Activated CD4-positive, alpha-beta T cell treated with anti-CD3 and anti-CD28 coated beads, Interleukin-2, amount 50 U/mL, for 48 hours (primary cell): ENCODE measurements at places on chromosomes 5 and 9.

DNA sequence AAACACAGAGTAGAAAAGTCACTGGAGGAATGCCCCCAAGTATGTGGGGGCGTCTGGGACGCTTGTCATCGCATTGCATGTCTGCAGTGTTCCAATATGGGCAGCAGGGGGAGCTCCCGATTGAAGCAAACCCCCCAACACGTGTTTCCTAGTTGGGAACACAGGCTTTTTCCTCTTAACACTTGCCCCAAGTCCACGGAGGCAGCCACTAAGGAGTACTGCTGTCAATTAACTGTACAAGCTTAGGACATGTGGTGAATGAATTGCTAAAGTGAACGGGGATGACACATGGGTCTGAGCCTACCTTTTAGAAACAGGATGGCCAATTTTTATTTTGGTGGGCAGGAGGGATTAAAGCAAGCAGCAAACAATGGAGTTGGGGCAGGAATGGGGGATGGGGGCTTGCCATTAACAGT lies 2.2 kb downstream of the GABRB2 start:
- peak; percentile 37 for DNase-seq

- no peak for DNase-seq
Measured at GRCh38 chr5:150144246-150144801, 11.3 kb downstream of the PDGFRB start.

- DNase-seq = no peak
Measured at GRCh38 chr9:75239176-75239575, 150.9 kb downstream of the OSTF1 start.

GRCh38 chr9:98808875-98809274 lies 1.4 kb downstream of the GALNT12 start:
- DNase-seq = no peak

DNA sequence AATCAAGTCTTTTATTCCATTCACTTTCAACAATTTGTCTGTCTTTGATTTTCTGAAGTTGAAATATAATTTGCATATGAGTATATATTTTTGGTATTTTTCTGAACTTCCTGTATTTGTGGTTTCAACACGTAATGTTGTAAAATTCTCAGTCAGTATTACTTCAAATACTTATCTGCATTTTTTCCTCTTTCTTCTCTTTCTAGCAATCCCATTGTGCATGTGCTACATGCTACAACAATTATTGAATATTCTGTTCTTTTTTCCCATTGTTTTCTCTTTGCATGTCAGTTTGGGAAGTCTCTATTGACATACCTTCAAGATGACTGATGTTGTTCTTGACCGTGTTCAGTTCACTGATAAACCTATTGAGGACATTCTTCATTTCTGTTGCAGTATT lies 5.6 kb upstream of the ANKRD18A start:
- no peak for DNase-seq

DNA sequence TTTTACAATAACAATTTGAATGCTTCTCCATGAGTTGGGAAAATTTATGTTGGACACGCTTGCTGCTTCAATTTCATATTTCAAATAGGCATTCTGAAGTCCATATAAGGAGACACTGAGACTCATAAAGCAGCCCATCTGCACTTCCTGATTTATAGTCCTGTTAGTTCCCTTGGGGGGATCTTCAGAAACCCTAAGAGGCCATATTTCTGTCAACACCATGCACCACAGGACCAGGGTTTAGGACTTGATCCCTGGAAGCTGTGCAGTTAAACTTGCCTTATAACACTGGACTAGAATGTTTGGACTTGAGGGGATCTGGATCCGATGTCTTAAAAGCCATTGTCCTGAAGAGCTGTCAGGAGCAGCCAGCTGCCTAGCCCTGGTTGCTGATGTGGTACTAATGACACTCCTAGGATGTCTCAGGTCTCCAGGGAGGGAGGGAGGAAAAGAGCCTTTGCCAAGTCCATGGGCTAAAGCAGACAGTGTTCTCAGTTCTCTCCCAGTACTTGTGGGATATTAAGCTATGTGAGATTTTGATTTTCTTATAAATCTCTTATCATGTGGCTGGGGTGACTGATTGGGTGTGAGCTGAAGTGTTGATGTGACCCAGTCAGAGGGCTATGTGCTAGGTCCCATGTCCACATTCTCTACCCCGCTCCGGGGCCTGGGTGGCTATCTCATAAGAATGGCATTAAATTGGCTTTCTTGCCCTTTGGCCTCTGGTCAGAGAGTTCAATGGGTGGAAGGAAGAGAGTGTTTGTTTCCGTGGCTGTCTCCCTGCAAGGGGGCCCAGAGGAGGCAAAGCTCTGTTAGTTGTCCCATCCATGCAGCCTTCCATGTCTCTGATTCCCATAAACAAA lies 399.8 kb downstream of the OSTF1 start:
- DNase-seq = no peak

- DNase-seq = no peak
Measured at GRCh38 chr5:67193439-67193807, 3.2 kb downstream of the CD180 start.

DNA sequence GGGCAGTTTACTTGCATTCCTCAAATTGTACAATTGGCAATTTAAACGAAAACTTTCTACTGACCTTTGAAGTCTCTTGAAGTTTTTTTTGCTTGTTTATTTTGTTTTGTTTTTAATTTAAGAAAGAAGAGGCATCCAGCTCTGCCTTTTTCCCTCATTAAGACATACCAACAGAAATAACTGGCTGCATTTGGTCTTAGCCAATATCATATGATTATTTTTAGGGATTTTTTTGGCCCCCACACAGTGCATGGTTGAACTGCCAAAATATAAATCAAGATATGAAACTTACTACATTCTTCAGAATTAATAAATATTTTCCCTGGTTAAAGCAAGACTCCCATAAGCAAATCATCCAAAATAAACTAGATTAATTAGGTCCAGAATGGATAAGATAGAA lies 79.4 kb downstream of the ALDH1A1 start:
- no peak for DNase-seq

- no peak for DNase-seq
Measured at GRCh38 chr5:128216860-128217531, 133.4 kb downstream of the SLC12A2 start.

GRCh38 chr9:112494153-112494552 lies 7.5 kb downstream of the KIAA1958 start:
- no peak for DNase-seq

- no peak for DNase-seq
Measured at GRCh38 chr9:7226007-7226640, 468.4 kb downstream of the KDM4C start.

DNA sequence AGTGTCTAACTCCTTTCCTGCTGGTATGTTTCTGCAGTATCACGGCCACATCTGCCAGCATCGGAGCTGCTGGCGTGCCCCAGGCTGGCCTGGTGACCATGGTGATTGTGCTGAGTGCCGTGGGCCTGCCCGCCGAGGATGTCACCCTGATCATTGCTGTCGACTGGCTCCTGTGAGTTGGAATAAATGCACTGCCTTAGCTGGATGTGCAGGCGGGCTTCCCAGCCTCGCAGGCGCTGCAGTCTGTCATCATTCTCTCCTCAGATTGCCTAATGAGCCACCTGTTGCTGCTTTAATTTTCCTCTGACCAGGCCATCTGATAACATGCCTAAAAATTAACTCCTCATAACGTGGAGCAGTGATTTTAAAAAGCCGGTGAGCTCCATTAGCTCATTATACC lies 79.1 kb upstream of the PLPP6 start:
- no peak for DNase-seq

GRCh38 chr9:71669284-71669995 lies 98.9 kb downstream of the CEMIP2 start:
- no peak for DNase-seq

GRCh38 chr5:149399775-149400174 lies 20.7 kb upstream of the IL17B start:
- no peak for DNase-seq

DNA sequence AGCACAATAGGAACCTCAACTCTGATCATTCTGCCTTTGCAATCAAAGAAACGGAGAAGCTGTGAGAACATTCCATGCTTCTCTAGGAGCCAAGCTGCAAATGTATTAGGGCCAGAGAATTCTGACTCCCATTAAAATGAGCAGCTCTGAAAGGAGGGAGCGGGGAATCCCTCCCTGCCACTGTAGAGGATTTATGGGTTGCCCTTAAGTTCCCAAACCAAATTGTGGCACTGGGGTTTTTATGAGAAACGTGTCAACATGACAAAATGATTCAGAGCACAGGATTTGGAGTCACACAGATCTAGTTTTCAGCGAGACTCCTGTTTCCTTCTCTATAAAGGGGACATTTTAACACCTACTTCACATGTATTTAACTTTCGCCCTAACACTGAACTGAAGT lies 1.8 kb downstream of the IL6ST start:
- no peak for DNase-seq

- no peak for DNase-seq
Measured at GRCh38 chr9:125989524-125990180, 242.5 kb downstream of the PBX3 start.

GRCh38 chr5:125365747-125366146 lies 619.3 kb upstream of the ZNF608 start:
- DNase-seq = no peak

DNA sequence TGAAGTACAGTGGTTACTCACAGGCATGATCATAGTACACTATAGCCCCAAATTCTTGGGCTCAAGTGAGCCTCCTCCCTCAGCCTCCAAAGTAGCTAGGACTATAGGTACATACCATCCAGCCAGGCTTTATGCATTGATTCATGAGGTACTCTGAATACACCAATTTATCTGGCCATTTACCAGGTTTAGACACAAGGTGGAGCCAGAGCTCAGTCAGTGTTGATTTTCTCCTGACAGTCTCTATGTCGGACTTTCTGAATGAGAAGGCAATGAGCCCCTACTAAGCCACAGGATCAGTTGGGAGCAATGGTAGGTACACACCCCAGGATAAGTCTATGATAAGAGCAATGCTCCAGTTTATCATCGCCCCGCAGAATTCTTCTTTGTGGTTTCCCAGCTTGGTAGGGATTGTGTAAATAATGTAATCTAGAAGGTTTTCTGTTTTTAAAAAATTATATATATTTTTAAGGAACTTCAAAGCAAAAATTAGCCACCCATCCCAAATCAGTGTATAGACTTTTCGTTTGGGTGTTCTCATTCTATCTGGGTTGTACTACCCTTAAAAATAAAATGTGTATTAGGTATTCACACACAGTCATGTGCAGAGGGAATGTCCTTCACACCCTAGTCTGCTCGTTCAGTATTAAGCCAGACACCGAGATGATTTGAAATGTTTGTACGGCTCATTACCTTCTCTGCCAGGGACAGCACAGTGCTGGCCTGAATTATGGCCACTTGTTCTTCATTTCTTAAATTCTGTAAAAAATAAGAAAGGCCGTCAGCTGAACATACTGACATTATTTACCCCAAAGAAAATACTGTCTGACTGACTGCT lies 118.4 kb upstream of the DPYSL3 start:
- DNase-seq = peak; percentile 66

DNA sequence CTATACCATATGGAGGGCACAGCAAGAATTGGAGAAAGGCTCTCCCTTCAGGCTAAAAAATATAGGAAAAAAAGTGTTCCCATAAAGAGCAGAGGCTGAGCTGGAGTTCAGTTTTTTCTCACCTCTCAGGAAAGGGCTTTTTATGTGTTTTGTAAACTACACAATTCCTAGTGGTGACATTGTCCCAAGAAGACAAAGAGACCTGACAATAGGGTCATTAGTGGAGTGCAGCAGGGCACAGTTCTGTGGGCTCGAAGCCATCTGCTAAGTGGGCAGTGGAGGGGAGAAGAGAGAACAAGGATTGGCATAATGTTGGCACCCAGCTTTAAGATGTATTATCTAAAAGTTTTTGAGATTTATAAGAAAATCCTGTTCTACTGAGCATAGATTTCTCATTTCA lies 162.5 kb downstream of the HCN1 start:
- no peak for DNase-seq

DNA sequence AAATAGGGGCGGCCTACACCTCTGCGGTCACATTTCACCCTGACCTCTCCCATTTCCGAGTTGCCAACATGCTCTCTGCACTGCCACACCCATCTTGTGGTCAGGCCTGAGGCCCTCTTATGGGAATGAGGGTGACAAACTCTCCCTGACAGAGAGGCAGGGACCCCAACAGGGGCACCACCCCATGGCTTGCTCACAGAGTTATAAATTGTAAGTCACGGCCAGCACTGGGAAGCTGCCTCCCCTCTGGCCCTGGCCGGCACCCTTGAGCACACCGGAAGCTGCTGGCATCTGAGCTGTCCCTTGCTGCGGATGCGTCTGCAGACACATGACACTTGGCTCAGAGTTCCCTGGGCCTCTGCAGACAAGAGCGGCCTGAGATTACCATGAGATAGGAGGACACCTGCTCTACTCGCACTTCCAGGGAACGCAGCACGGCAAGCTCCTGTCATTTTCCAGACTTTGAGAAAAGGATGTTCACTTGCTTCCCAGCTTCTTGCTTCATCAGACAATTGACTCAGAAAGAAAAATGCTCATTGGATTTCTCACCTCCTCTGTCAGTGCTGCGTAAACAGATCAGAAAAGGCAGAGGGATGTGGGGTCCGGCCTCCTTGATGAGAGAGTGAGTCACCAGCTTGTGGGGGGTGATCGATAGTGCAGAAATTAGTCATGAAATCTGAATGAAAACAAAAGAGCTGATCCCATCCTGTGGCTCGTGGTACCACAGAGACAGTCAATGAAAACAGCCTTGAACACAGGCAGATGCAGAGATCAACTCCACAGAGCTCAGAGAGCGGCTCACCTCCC lies 269.8 kb downstream of the SYK start:
- DNase-seq = peak; percentile 83

- DNase-seq = no peak
Measured at GRCh38 chr9:94169968-94170367, 85.7 kb downstream of the PTPDC1 start.

DNA sequence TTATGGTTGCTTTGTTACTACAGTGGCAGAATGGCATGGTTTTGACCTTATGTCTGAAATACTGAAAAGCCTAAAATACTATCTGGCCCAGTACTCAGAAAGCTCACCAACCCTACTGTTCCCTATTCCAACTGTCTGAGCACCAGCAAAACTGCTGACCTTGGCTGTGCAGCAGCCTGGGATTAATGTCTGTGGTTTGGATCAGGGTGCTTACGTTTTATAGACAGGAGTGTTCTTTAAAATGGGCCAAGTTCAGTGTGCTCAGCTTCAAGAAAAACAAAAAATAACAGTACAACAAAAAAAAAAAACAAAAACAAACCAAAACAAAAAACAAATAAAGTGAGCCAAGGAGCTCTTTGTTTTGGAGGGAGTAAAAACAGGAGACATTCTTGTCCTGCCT lies 36.4 kb downstream of the SLC28A3 start:
- DNase-seq = no peak

DNA sequence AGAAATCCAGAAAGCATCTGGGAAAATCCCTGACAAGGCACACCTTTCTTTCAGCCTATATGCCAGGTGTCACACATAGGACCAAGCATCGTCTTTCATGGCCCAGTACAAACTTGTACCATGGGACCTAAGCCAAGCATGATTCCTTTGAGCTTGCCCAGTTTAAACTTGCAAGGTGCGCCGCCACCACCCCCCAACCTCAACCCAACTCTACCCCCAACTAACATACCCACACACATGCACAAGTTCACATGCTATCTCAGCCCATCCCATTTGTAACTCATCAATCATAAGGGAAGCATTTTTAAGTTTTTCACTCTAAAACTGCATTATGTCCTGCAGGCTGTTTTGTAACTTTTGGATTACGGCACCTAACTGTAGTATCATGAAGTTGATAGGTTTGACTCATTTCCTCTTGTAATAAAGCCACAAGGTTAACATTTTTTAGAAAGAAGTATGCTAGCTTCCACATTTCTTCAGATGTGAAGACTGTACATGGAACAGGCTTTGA lies 145.9 kb upstream of the FST start:
- DNase-seq = no peak

GRCh38 chr5:176797456-176798050 lies 12.8 kb upstream of the UNC5A start:
- no peak for DNase-seq

GRCh38 chr5:80160242-80160641 lies 95.6 kb downstream of the SERINC5 start:
- no peak for DNase-seq

- DNase-seq = no peak
Measured at GRCh38 chr9:38027714-38028113, 41.3 kb downstream of the SHB start.
